A549 treated with RU486 at 1 μM for 4 hours (cell line): ENCODE measurements at places on chromosomes 4 and X. TPM values are rescaled to one million over a fixed set of nuclear protein-coding genes. Genes with fewer than 3 reads are reported as not detected.

Gene SYNPO2
- total RNA-seq, result 0.96 to 1.5 TPM (median 1.2 TPM) in 5 replicates

Gene MAGEB2
- total RNA-seq, result not detected in 5 replicates

Gene RHOXF1
- not detected in 5 replicates for total RNA-seq

Gene HEPH
- not detected in 5 replicates for total RNA-seq

Gene APOO
- total RNA-seq, result 29.5 to 37.0 TPM (median 34.0 TPM) in 5 replicates

Gene FRMPD4
- total RNA-seq, result 0.03 to 0.09 TPM (median 0.06 TPM) in 5 replicates

Gene FGB
- 12.0 to 21.2 TPM (median 13.0 TPM) in 5 replicates for total RNA-seq

Gene NEUROG2
- total RNA-seq, result 0.06 TPM in 1 of 5 replicates, not detected in the others

Gene TMPRSS11D
- total RNA-seq, result not detected in 5 replicates

Gene NXF2B
- not detected in 5 replicates for total RNA-seq

Gene USP17L12
- not detected in 5 replicates for total RNA-seq

Gene CTAG1A
- total RNA-seq, result not detected in 5 replicates

Gene TMPRSS11F
- total RNA-seq, result not detected in 5 replicates

Gene ITGB1BP2
- 0.65 to 1.1 TPM (median 0.80 TPM) in 5 replicates for total RNA-seq

Gene FABP2
- not detected in 5 replicates for total RNA-seq

Gene USP51
- 0.30 to 0.49 TPM (median 0.45 TPM) in 5 replicates for total RNA-seq

Gene HNRNPDL
- total RNA-seq, result 212 to 409 TPM (median 267 TPM) in 5 replicates

Gene XK
- total RNA-seq, result 0.27 to 0.54 TPM (median 0.39 TPM) in 5 replicates

Gene SFRP2
- total RNA-seq, result not detected in 5 replicates
